ENCODE measurements at places on chromosomes 7 and 10.

DNA sequence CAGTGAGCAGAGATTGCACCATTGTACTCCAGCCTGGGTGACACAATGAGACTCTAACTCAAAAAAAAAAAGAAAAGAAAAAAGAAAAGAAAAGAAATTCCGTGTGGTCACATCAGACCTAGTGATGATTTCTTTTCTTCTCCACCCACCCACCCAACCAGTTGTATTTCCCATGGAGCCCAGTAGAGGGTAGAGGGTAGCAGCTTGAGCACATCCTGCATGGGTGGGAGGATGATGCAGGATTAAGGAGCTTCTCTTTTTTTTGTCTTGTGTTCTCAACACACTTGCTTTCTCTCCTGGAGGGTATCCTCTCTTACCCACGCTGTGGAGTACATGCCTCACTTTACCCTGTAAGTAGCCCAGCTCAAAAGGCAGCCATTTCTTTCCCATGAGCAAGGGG is 118.6 kb upstream of the CARD11 start:
- DNase-seq, result no peak

GRCh38 chr7:326809-327232 is 36.9 kb downstream of the FOXL3 start:
- DNase-seq, result no peak

DNA sequence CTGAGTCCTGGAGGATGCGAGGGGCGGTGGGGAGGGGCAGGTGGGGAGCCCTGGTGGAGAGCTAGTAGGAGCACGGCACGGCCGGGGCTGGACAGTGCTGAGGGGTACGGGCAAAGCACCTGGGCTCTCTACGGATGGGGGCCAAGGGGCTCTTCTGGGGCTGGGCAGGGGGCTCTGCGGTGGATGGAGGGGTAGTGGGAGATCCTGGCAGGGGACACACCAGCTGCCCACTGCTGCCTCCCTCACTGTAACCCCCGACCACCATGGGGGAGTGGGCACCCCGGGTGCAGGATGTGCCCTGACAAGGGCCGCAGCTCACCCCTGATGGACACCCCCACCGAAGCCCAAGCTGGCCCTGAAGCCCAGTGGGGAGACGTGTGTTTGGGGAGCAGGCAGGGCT is 203.3 kb downstream of the ELFN1 start:
- no peak for DNase-seq

GRCh38 chr10:13758312-13758711 is 171.5 kb downstream of the PRPF18 start:
- no peak for DNase-seq

- no peak for DNase-seq
Observed at GRCh38 chr7:78099715-78100394, 301.3 kb downstream of the PHTF2 start.

- DNase-seq, result no peak
Observed at GRCh38 chr10:8305876-8306652, 251.6 kb downstream of the GATA3 start.

DNA sequence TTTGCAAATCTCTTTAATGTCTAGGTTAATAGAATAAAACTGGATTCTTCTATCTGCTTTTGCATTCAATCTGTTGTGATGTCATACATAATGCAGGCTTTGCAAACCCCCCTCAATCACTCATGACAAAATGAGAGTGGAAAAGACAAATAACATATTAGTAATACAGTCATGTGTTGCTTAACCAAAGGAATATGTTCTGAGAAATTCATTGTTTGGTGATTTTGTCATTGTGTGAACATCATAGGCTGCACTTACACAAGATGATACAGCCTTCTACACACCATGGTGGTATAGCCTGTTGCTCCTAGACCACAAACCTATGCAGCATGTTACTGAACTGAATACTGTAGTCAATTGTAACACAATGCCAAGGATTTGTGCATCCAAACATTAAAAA is 87.3 kb upstream of the SEC61G start:
- no peak for DNase-seq

- no peak for DNase-seq
Observed at GRCh38 chr7:69564454-69565417, 33.5 kb upstream of the AUTS2 start.

GRCh38 chr7:80147543-80148391 is 13.1 kb downstream of the GNAI1 start:
- no peak for DNase-seq

GRCh38 chr10:120282846-120283492 is 174.1 kb upstream of the PLPP4 start:
- no peak for DNase-seq

- DNase-seq, result no peak
Observed at GRCh38 chr7:18445916-18446520, 49.5 kb upstream of the HDAC9 start.

- DNase-seq, result peak; percentile 39
Observed at GRCh38 chr7:27130540-27131389, at the start of gene HOXA4. HOXA4 (minus strand) TSS chr7:27130757; CDS start chr7:27130733, 24 bp downstream.

- no peak for DNase-seq
Observed at GRCh38 chr10:121678631-121679174, 80.5 kb upstream of the FGFR2 start.

DNA sequence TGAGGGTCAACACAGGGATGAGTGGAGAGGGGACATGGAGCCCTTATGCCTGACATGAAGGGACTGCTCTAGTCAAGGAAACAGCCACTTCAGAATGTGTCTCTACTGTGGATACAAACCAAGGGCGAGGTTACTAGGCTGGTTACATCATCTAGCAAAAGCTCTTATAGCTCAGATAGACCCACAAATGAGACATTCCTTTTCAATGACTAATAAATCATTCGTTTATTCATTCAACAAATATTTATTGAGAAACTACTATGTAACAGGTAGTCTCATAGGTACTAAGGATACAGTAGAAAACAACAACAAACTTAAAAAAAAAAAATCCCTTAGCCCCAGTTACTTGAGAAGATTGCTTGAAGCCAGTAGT is 219.5 kb downstream of the KIAA1217 start:
- no peak for DNase-seq

- DNase-seq, result no peak
Observed at GRCh38 chr10:47098964-47099363, 187.7 kb downstream of the PTPN20 start.

DNA sequence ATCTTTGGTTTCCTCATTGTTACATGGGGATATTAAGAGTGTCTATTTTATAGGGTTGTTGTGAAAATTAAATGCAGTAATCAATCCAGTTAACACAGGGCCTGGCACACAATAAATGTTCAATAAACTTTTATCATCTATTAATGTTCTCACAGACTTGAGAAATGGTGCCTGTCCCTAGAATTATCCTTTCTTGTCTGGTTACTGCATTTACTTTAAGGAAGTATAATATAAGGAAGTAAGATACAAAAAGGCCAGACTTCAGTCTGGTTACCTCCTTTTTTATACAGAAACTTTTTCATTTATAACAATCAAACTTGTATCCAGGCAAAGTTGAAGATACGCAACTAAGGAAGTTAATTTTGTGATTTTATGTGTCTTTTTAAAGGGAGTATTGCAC is 117.0 kb downstream of the LHFPL3 start:
- DNase-seq, result no peak

DNA sequence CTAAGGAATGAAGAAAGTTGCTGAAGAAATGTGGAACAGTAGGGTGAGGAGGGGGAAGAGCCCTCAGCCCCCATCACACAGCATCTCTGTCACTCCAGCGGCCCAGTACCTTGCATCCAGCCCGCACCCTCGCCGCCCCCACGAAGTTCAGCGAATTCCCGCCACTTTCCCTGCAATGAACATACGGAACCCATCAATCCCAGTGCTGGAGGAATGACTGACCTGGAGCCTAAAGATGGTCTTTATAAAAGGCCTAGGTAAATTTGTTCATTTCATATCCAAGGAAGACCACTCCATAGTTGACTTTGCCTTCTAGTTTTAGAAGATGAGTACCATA is 779 bp upstream of the KIF5B start:
- DNase-seq, result no peak
